CD4-positive, alpha-beta T cell treated with Interleukin-21 for 1 hour (primary cell): ENCODE measurements at places on chromosomes 5 and 9.

DNA sequence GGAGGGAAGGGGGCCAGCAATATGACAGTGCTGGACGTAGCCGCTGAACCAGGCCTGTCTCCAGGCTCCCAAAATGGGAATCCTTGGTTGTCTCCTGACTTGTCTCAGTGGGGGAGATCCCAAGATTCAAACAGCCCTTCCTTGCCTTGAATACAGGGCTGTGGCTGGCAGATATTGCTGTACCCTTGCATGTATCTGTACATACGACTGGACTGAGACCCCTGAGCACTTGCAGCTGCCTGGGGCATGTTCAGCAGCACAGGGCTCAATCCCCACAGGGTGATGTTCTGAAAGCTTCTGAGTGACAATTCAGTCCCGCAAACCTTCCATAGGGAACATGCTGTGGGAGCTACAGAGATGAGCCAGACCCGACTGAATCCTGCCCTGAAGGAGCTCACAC lies 13.3 kb downstream of the OR13J1 start:
- no peak for DNase-seq

DNA sequence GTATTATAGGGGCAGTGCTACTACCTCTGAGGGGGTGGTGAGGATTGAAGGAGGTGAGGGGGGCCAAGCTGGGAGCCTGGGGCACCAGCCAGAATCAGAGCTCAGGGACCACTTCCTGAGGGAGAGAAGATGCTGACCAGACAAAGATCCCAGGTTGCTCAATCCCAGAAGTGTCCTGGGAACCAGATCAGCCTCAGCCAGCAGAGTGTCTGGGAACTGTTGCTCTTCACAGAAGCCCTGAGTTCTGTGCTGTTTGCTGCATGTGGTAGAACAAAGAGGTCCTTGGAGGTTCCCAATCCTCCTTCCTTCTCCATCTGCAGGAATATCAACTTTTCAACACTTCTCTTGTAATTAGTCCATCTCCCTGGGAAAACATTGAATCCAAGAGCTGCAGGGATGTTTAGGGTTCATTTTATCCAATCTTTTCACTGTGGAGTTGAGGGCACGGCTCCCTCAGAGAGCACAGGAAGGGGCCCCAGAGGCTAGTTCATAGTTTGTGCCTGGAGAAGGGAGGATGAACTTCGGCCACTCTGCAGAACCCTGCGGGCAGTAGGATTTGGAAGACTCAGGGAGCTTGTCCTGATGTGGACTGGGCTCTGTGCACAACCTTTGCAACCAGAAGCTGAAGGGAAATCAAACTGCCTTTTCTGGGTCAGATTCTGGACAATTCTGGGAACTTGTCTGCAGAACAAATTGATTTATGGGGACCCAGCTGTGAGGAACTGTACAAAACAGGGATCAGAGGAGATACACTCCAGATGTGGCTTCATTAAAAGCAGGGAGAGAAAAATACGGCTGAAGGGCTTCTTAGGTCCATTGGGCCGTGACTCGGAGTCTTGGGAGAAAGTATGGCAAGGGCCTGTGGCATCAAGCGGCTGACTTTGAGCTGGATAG lies 57.1 kb downstream of the GALNT12 start:
- no peak for DNase-seq

DNA sequence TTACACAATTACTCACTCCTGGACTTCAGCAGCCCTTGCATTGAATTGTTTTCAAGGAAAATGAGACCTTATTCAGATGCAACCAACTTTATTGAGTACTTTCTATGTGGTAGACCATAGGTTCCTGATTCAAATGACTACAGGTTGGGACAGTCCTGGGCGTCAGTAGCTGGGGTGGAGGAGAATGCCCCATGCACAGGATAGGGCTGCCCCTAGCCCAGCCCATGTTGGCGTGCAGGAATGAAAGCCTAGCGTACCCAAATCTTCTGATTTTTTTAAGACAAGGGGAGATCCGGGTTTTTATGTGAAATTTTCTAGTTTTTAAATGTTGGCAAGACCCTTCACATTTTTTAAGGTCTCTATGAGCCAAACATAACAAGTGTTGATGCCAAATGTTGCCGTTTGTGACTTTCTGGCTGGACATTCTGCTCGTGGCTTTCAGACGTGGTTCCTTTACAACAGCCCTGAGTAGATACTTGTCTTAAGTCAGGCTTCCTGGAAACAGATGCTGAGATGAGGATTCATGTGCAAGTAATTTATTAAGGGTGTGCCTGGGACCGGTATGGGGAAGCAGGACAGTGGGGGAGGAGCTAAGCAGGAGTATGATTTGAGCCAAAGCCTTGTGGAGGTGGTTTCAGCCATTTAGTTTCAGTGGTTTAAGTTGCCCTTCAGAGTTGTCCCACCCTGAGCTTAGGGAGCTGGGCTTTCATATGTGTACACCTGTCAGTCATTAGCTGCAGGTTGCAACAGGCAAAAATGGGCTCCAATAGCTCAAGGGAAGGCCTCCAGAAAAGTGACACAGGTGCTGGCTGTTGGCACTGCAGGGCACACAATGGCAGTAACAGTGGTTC lies 154.1 kb downstream of the NTRK2 start:
- DNase-seq = no peak

GRCh38 chr9:109600142-109600541 lies 102.0 kb upstream of the PTPN3 start:
- no peak for DNase-seq

DNA sequence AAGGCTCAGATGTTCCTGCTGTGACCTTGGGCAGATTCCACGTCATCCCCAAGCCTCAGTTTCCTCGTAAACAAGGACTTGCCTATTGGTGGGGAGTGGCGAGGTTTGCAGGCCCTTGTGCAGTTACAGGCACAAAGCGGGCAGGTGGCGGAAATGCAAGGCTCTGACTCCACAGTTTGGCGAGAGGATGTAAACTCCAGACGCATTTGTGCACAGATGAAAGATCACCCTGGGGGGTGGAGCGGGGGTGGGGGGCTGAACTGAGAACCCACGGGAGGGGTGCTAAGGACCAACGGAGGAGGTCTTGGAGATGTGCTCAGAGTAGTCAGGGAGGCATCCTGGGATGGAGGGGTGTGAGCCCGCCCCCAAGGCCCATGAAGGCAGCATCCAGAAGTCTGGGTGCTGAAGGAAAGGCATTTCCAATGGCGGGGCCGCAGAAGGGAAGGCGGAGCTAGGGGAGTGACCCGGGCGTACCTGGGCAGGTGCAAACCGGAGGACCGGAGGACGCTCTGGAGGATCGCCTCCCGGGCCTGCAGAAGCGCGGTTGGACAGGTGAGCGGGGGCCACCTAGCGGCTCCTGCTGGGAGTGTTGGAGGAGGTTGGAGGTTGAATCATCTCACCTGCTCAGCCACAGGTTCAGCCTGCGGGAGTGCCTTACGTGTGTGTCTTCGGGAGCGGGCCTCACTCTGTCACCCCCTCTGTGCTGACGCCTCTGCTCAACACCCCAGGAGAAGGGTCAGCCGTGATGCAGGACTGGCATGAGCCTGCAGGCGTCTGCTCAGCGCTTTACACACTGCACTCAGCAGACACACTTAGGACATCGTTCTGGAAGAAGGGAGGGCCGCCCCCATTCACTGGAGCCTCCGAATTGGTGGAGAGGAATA lies 1.9 kb upstream of the FIBCD1 start:
- DNase-seq = peak; percentile 63

GRCh38 chr5:109005297-109006009 lies 257.8 kb downstream of the FER start:
- no peak for DNase-seq

DNA sequence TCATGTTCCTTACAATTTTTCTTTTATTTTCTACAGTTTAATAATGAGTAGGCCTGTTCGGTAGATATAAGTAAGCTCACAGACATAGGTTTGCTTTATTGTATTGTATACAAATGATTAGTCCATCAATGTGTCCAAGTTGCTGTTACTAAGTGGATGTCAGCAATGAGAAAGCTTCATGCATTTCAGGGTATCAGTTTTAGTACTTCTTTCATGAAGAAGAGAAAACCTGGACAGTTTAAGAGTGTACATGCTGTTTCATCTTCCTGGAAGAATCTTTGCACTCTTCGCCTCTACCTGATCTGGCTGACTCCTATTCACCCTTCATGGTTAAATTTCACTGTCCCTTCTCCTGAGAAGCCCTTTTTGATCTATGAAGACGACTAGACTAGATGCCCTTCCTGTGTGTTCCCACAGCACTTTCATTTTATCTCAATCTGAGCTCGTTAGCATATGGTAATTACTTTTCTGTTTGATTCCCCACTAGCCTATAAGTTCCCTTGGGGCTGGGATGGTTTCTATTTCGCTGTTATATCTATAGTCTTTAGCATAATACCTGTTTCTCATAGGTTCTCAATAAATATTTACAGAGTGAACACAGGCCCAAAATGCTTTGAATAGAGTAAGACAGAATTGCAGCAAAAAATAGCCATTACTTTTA lies 70.7 kb downstream of the CETN3 start:
- no peak for DNase-seq

DNA sequence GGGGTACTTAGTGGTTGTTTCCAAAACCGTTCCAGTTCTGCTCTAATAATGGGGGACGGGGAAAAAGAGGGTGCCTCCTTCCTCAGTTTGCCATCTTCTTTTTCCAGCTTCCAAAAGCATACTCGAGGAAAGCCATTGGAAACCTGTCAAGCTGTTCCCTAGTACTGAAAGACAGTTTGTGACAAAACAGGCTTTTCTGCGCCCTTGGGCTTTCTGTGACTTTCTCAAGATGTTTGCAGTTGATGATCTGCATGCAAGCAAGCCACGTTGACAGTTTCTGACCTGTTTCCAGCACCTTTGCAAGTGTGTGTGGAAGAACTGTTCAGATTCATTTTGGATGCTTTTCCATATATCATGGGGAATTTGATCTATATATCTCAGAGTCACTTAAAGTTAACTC lies 26.7 kb upstream of the PALM2AKAP2 start:
- DNase-seq = no peak

- DNase-seq = no peak
Observed at GRCh38 chr5:172494630-172495505, 40.5 kb upstream of the SH3PXD2B start.

DNA sequence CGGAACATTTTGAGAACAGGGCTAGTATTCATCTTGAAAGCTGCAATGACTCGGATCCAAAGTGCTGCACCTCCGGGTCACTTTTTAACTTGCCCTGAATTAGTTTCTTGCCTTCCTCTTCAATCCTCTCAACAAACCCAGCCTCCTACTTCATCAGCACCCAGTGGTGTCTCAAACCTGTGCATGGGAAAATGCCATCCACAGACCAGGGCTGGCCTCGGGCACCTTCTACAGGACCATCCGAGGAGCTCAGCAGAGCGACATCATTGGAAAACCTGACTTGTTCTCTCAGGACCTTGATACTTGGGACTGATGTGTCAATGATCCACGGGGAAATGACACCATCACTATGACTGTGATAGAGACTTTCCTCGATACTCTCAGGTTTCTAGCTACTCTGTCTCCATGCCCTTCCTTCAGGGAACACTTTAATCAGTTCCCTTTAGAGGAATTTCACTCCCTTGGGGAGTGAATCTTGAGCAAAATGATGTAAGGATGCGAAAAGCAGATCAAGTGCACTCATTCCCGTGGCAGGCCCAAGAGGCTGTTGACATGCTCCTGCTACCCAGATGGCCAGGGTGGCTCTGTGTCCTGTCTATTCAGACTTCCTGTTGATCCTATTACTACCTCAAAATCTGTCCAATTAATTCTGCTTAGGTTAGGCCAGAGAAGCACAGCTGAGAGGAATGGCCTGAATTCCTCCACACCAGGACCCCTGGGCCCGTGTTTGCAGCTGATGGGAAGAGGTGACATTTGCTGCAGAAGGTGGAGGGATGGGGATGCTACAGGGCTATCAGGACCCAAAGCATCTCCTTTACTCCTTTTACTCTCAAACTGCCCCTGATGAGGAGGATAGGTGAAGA lies 96.5 kb upstream of the SLC25A48 start:
- DNase-seq = no peak

DNA sequence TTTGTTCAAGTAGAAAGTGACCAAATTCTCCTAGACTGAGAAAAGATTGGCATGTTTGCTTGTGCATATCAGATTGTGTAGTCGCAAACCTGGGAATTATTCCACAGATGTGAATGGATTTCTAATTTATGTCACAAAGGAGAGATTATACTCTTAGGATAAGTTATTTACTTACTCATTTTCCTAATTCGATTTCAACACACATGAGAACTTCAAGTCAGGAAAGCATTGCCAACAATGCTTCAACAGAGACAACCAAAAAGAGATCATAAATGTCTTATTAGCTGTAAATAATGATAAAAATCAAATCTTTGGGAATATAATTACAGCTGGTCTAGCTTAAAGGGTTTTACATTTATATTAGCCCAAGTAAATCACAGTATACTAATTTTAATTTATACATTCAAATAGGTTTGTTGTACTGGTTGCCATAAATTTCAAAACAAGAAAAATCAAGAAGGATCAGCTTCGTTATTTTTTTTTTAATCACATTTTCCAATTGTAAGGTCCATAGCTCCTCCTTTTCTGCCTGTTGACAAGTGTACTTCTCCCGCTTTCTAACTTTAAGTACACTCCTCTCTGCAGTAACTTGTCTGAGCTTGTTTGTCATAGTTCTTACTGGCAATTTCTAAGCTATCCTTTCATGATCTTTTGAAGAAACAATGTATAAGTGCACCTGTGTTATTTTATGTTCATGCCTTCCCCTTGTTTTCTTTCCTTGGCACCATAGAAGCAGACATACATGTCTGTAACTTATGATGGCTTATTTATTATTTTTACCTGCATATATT lies 246.6 kb downstream of the DEPDC1B start:
- DNase-seq = no peak

GRCh38 chr5:134175921-134176510 lies 734 bp downstream of the SKP1 start:
- peak; percentile 59 for DNase-seq

DNA sequence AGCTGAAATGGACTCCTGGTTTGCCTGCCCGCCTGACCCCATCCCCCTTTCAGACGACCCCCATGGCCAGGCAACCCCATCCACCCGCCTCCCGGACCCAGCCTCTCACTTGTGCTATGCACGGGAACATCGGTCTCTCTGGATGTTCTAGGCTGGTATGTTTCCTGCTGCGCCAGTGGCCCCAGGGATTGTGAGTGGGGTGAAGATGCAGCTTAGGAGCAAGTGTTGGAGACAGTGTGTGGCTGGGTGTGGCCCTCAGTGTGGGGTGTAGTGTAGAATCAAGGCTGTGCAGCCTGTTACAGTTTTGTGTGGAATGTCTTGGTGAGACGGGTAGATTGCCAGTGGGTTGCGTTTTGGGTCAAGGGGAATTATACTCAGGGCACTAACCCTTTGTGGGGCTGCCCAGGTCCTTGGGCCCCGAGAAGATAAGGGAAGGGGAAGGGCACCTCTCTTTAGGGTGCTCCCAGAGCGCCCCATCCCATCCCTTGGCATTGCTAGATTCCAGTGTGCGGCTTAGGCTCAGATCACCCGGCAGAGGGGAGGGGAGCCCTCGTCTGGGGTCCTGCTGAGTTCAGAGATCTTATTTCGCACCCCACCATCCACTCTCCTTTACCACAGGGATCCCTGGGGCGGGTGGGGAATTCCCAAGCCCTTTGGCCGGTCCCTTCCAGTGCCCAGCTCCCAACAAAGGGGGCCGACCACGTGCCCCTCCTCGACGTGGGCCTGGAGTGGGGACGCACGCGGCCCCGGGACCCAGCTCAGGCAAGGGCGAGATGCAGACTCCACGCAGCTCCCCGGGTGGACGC lies 4.6 kb downstream of the IER5L start:
- no peak for DNase-seq

GRCh38 chr9:136438548-136439480 lies 831 bp downstream of the INPP5E start:
- DNase-seq = peak; percentile 57
